ENCODE measurements at places on chromosomes 3 and 15.

GRCh38 chr3:58537412-58538301, 667 bp upstream of the ACOX2 start:
- no peak for DNase-seq

GRCh38 chr15:29316422-29316821, 46.8 kb upstream of the NSMCE3 start:
- no peak for DNase-seq

- DNase-seq = no peak
These were observed 7.8 kb upstream of the ACSBG1 start for GRCh38 chr15:78242128-78242527.

- no peak for DNase-seq
These were observed 59.0 kb upstream of the CTSH start for GRCh38 chr15:79003896-79004295.

DNA sequence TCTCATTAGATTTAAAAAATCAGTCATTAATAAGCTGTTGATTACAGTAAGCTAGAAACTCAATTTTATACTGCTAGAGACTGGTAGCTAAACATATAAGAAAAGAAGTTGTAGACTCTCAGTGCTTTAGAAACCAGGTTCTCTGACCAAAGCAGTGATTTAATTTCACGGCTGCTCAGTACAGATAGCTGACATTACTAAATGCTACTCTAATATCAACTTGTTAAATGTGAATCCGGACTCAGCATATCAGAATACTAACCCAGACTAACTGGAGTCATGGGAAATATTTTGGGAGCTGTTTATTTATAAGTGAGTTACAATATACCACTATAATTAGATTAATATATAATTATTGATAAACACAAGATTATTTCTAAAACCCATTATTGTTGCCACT, 80.4 kb downstream of the NEDD4 start:
- DNase-seq = no peak

Data from central memory CD4-positive, alpha-beta T cell (primary cell).